Spleen (tissue), 13 donors: ENCODE measurements at places on chromosomes 11 and 22. TPM values are rescaled to one million over a fixed set of nuclear protein-coding genes. Genes with fewer than 3 reads are reported as not detected.

DNA sequence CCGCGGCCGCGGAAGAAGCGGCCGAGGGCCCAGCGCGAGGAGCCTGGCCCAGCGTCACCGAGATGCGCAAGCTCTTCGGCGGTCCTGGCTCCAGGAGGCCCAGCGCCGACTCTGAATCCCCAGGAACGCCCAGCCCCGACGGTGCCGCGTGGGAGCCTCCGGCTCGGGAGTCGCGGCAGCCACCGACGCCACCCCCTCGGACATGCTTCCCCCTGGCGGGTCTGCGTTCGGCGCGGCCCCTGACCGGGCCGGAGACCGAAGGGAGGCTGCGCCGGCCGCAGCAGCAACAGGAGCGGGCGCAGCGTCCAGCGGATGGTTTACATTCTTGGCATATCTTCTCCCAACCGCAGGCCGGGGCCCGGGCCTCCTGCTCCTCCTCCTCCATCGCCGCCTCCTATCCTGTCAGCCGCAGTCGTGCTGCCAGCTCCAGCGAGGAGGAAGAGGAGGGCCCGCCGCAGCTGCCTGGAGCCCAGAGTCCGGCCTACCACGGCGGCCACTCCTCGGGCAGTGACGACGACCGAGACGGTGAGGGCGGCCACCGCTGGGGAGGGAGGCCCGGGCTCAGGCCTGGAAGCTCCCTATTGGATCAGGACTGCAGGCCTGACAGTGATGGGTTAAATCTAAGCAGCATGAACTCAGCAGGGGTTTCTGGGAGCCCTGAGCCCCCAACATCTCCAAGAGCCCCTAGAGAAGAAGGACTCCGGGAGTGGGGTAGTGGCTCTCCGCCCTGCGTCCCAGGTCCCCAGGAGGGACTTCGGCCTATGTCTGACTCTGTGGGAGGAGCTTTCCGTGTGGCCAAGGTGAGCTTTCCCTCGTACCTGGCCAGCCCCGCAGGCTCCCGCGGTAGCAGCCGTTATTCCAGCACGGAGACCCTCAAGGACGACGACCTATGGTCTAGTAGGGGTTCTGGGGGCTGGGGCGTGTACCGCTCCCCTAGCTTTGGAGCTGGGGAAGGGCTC lies 1.2 kb downstream of the ARHGEF17 start:
- peak; percentile 91 for DNase-seq

KCNA4 gene
- not detected for total RNA-seq

DNA sequence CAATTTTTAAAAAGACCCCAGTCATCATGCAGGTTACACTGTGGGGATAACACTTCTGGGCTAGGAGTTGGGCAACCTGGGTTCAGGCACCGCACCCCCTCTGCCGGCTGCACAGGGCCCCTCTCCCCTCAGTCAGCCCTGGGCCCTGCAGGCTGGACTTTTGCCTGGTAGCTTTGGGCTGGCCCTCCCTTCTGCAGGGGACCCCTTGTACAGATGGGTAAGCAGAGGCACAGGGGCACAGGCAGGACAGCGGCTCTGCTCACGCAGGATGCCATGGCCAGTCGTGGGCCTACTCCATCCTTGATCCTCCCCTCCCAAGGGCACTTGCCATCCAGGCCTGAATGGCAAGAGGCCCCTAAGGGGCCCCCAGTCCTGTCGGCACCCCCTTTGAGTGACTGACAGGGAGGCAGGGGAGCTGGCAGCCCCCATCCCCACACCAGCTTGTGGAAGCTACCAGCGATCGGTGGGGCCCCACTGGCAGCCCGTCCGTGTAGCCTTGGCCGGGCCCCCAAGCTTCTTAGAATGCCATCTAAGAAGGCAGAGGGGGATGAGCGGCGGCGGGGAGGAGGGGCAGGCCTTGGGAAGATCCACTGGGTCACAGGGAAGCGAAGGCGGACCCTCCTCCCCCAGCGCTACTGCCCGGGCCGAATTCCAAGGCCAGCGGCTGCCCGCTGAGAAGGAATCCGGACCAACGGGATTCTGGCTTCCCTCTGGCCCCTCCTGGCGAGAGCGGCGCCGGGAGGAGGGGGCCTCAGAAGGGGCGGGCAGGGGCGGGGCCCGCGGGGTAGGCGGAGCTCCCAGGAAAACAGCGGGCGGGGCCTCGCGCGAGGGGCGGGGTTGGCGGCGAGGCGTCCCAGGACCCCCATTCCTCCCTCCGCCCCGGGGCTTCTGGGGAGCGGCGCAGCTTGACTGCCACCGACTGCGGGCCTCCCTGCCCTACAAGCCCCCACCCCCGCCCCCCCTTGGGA lies 6.8 kb upstream of the CHKA start:
- DNase-seq: peak; percentile 80

GRCh38 chr11:35458846-35459245 lies 39.5 kb upstream of the SLC1A2 start:
- DNase-seq: no peak
